Kidney (tissue), 22 donors: ENCODE measurements at places on chromosomes 3 and 15. TPM values are rescaled to one million over a fixed set of nuclear protein-coding genes. Genes with fewer than 3 reads are reported as not detected.

GRCh38 chr15:57857871-57858270, 151.4 kb downstream of the POLR2M start:
- no peak for DNase-seq

The KBTBD13 gene
- polyA plus RNA-seq, result not detected

DNA sequence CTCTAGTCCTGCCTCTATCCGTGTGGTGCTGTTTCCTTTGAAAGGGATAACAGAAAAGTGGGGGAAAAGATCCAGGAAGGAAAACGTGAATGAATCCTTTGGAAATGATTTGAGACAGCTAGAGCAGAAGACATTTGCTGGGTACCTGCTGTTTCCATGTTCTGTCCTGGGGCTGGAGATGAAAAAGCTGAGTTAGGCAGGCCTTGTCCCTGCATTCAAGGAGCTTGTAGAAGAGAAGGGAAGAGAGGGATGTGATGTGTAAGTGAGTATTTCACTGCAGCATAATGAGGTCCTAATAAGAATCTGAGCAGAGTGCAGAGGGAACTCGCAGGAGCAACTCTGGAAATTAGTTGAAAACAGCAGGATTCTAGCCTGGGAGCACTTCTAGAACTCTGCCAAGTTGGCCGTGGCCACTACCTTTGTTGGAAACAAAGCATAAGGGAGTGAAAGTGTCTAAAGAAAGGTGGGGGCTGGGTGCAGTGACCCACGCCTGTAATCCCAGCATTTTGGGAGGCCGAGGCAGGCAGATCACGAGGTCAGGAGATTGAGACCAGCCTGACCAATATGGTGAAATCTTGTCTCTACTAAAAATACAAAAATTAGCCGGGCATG, 13.8 kb upstream of the SEMA4B start:
- no peak for DNase-seq

DNA sequence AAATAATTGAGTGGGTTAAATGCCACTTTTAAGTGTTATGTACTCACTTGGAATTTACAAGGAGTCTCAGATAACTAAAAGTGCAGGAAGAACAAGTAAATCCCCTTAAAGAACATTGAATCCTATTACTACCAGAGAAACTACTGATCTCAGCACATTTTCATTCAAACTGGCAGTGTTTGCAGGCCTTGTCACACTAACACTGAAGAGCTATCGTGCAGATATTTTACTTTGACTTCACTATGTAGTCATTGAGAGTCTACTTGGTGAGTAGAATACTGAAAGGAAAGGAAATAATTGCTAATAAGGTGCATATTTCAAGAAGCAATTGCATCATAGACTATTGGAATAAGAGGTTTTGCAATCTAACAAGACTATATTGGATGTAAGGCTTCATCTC, 721.4 kb upstream of the CBLB start:
- no peak for DNase-seq

GRCh38 chr15:29208836-29209235, 60.8 kb downstream of the NSMCE3 start:
- no peak for DNase-seq

DNA sequence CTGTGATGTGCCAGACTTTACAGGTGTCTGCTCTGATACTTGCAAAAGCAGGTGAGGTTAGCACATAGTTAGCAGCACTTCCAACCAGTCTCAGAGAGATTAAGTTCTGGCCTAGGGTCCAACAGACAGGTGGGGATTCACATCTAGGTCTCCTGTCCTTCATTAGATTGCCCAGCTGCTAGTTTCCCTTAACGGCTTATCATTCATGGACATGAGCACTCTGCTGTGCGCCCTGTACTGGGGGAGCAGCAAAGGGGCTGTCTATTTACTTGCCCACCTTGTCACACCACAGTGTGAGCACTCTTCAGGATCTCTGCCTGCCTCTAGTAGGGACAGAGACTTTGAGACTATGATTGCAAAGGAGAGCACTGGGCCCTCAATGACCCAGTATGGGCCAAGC, 8.7 kb downstream of the SPSB4 start:
- DNase-seq, result no peak

DNA sequence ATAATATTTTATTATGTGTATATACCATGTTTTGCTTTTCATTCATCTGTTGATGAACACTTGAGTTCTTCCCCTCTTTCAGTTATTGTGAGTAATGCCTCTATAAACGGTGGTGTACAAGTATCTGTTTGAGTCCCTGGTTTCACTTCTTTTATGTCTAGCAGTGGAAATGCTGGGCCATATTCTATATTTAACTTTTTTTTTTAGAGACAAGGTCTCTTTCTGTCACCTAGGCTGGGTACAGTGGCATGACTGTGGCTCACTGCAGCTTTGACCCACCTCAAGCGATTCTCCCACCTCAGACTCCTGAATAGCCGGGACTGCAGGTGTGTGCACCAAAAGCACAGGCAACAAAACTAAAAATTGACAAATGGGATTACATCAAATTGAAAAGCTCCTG, 19.9 kb downstream of the GOLM2 start:
- no peak for DNase-seq

The CYP8B1 gene
- polyA plus RNA-seq, result 4.3 TPM

GRCh38 chr3:141477224-141477623, 9.6 kb upstream of the RASA2 start:
- DNase-seq, result no peak

DNA sequence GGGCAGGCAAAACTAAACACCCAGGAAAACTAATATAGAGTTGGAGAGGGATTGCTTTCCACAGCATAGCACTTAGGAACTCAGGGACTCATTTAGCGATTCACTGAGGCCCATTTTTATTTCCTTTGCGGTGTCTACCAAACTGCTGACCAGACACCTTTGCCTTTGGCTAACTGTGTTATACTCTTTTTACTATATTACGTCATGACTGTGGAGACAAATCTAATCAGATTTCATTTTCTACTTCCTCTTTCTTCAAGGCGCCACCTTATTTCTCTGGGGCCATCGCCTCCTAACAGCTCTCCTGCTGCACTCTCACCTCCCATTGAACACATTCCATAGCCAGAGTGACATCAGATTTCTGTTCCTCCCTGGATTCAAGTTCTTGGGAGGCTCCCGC, 215.7 kb upstream of the WNT5A start:
- no peak for DNase-seq

DNA sequence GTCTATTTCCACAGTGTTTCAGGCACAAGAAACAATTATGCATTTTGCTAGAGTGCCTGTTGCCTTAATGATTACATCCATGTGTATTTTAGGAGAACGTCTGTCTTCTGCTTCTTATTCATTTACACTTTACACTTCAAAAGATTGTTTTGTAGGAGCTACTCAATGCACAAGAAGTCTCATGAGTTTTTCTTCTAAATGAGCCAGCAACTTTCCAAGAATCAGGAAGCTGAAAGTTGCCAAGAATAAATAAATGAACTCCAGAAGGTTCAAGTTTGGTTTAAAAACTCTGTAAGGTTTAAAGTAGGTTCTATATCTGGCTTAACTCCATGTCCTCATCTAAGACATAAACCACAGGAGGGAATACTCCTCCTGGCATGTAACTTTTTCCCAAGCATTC, 103.8 kb upstream of the ADPGK start:
- DNase-seq, result no peak

- no peak for DNase-seq
Observed at GRCh38 chr3:59093521-59093920, 43.7 kb upstream of the CFAP20DC start.

The CAPN7 gene
- 14.9 TPM for polyA plus RNA-seq

The CHRD gene
- 18.6 TPM for polyA plus RNA-seq

- no peak for DNase-seq
Observed at GRCh38 chr15:101543026-101543390, 53.5 kb upstream of the PCSK6 start.

DNA sequence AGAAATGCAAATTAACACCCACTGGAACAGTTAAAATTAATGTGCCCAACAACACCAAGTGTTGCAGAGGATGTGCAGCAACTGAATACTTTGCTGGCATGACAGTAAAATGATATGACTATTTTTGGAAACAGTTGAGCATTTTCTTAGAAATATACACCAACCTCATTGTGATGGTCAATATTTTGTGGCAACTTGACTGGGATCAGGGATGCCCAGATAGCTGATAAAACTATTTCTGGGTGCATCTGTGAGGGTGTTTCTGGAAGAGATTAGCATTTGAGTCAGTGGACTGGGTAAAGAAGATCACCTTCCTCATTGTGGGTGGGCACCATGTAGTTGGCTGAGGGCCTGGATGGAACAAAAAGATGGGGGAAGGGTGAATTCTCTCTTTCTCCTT, 57.9 kb downstream of the RPLP1 start:
- DNase-seq, result no peak

DNA sequence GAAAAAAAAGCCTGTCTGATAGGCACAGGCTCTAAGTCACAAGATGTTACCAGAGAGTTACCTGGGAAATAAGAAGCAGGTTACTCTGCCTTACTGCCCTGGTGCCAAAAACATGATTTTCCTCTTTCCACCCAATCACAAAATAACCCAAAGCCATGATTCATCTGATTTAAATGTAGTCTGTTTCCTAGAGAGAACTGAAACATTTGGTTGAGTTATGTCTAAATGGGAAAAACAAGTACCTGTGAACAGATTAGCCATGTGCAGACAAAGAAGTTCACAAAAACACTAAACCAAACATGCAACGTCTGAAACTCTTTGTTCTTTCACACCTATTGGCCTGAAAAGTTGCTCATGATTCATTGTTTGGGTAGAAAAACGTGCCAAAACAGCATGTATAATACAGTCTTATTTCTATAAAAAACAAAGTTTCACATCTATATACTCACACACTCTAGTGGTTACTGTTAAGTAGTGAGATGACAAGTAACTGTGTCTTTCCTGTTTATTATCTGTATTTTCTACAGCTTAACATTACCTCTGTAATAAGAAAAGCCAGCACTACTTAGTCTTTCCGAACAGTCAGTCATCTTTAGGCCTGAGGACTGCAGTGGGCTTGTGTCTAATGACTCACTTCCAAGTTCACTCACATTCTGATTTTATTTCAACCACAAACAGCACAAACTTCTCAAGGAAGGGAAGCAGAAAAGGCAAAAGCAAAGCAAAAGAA, 30.2 kb downstream of the FAM174B start:
- DNase-seq, result no peak

DNA sequence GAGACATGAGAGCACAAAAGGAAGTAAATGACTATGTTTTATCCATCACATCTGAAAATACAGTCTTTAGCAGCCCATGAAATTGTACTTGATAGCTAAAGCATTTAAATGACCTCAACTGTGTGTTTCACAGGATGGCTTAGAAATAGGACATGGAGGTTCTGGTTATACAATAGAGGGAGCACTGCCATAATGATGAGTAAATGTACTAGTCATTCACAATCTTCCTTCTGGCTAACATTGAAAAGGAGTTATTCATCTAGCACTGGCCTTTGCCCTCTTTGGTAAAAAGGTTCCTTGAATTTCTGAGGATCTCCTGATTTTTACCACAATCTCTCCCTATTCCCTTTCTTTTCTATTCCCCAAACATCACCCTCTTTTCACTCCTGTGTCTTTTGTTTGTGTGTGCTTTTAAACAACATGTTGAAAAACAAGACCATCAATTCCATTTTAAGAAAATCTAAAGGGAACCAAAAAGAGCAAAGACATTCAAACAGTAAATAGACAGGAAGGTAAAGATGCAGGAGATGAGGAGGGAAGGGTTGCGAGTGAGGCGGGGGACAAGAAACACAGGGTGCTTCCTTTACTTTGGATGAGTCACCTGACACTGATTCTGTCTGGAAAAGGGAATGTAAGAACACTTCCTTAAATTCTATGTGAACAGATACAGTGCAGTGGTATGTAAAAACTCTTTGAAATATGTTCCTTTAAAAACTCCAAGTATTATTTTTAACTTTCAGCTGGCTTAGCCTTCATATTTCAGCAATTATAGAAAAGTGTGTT, 619.0 kb downstream of the MECOM start:
- no peak for DNase-seq
